ENCODE measurements at places on chromosomes 7 and 10.
A peak's percentile ranks its signal among the peaks of the same experiment; 100 is the strongest.

GRCh38 chr10:8691498-8692017 lies 637.1 kb downstream of the GATA3 start:
- DNase-seq, result no peak

DNA sequence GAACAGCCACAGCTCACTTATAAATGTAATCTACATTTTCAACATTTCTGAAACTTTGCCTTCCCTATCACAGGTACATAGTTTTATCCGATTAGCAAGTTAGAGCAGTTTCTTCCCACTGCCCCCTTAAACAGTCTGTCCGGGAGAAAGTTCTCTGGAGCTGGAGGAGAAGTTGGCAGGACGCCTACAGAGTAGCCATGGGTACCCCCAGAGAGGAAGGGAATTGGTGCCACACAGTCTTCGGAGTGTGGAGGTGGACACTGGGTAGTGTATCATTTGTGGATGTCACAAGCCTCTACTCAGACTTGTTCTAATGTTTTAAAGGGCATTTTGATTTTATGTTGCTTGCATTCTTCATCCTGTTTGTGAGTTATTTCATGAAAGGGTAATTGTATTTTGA lies 39.0 kb downstream of the TAF3 start:
- peak; percentile 6 for DNase-seq

DNA sequence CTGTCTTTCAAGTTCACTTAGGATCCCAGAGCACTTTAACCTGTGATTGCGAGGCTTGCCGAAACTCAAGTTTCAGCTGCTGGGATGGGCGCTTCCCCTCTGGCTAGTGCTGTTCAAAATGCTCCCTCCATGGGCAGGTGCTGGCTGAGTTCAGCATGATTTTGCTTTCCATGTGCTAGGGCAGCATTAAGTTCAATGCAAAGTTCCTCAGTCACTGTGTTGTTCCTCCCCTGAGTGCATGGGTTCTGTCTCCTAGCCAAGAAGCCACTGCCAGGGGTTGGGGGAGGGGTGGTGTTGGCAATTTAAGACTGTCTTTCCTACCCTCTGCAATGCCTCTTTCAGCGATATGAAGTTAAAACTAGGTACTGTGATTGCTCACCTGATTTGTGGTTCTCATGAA lies 56.5 kb upstream of the HELLS start:
- DNase-seq, result no peak

DNA sequence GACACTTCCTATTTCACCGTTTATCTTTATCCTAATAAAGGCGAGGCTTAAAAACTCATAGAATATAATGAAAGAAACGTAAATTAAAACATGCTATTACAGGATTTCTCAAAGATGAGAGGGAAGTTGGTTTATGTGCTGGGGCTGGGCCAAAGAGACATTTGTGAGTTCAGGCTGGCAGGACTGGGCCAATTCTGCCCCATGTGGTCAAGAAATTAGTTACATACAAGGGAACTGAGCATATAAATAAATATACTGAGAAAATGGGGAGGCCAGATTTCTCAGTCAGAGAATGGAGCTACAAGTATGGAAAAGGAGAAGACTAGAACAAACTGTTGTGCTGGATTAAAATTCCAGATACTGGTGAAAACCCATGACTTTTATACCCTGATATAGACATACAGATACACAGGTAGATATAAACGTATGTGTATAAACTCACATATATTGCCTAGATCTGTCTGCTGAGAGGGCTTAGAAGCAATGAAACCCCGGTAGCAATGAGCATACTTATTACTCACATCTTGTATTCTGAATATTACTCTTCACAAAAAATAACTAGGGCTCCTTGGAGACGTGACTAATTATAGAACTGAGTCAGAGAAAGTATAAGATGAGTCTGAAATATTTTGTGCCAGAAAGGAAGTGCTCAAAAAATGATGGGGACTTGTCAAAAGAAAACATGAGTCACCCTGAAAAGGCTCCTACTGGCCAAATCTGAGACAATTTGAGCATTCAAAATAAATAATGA lies 155.7 kb upstream of the FGFR2 start:
- no peak for DNase-seq

DNA sequence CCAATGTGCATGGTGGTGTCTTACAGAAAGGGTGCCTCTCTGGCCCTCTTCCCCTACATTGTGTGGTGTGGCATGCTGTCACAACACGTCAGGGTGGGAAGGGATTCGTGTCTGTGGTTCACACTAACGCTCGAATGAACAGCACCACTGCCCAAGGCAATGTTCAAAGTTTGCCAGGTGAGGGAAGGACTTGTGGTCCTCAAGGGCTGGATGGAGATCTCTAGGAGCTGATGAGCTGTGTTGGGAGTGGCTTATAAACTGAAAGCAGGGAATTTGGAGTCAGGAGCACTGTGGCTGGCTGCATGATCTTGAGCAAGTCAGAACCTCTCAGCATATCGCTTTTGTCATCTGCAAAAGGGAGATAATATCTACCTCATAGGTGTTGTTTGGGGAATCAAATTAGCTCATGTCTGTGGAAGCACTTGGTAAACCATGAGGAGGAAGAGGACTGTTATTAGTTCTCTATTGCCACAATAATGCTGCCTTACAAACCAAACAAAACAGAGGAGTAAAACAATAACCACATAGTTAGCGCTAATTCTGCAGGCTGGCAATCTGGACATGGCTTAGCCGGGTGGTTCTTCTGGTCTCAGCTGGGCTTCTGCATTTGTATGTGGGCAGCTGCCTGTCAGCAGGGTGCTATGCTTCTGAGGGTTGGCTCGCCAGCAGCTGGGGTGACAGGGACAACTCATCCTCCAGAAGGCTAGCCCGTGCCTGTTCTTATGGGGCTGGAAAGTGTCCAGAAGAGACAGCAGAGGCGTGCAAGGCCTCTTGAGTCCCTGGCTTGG lies 22.9 kb upstream of the C10orf105 start:
- no peak for DNase-seq

DNA sequence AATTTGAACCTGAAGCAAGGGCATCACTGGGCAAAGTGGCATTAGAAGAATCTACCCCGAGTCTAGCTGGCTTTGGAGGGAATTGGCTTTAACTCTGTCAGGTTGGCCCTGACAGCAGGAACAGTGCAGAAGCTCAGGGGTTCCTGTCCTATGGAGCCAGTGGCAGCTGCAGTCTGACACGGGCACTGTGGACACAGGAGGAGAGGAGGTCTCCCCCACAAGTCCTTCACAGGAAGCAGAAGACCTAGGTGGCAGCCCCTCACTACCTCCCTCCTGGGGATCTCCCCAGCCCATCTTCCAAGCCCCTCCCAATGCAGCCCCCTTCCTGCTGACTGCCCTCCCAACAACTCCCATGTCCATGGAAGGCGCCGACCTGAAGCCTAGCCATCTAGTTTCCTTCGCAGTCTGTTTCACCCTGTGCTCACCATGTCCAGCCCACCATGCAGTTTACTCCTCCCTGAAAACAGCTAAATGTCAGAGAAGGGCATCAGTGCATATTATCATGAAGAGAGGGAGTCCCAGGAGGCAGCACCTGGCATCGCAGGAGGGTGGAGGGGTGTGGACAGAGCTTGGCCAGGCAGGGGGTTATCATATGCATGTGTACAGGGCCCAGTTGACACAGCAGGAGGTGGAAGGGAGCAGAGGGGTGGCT lies 17.9 kb upstream of the GDF10 start:
- no peak for DNase-seq

DNA sequence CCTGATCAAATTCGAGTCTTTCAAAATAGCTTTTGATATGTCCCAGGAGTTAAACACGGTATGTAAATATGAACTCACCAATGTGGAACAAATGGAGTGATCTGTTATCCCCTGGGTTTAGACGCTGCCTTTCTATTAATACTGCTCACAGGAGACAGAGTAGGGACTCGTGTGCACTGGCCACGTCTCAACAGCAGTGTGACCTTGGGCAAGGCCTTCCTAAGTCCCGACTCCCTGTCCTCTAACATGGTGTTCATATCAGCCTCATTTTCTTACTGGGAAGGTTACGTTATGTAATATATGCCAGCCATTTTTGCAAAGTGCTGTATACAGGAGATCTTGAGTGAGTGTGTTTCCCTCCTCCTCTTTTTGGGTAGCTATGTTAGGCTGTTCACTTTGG lies 1.8 kb downstream of the WDR37 start:
- DNase-seq, result no peak

DNA sequence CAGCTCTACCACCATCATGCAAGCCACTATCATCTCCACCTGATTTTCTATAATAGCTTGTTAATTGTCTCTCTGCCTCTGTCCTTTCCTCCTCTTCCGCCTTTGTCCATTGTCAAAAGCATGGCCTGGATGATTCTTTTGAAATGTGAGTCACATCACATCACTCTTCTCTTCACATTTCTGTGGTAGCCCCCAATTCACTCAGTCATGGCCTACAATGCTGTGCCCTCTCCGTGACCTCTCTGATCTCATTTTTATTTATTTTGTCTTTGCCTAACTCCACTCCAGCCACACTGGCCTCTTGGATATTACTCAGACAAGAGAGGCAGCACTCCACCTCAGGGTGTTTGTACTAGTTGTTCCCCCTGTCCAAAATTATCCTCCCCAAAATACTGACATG lies 4.9 kb upstream of the ABCB4 start:
- DNase-seq, result no peak

- no peak for DNase-seq
Observed at GRCh38 chr10:26311383-26311940, 94.9 kb downstream of the GAD2 start.

- DNase-seq, result no peak
Observed at GRCh38 chr7:117552660-117553059, 72.8 kb downstream of the CFTR start.

GRCh38 chr10:95382596-95382995 lies 91.8 kb upstream of the PDLIM1 start:
- no peak for DNase-seq

- DNase-seq, result no peak
Observed at GRCh38 chr7:4179688-4180380, 502.3 kb upstream of the FOXK1 start.

DNA sequence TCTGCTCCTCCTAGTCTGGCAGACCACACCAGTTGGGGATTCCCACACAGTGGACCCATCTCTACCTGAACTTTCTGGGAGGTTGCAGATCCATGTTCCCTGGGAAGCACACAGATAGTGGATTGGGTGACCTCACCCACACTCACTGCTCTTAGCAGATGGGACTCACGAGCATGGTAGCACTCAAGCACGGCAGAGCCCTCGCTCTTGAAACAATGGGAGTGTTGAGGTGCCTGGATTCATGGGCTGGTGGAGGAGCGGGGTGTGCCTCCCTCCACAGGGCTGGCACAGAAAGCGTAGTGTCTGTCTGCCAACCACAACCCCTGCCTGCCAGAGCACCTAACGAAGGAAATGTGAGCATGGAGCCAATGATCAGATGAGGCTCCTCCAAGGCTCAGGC lies 568.0 kb downstream of the POM121L12 start:
- no peak for DNase-seq

DNA sequence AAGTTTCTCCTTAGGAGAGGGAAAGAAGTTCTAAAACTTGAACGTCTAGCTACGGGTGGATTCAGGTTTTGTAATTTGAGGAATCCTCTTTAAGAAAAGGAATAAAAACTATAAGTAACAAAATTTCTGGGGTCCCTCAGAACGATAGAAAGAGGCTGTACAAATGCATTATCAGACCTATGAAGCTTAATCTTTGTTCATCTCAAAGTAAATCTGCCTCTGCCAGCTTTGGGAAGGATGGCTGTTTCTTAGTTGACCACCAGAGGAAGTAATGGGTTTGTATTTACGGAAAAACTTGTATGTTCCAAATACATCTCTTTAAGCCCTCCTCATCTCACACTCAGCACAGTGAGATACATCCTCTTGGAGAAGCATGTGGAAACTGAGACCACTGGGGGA lies 864 bp downstream of the PSTK start:
- DNase-seq, result peak; percentile 39

DNA sequence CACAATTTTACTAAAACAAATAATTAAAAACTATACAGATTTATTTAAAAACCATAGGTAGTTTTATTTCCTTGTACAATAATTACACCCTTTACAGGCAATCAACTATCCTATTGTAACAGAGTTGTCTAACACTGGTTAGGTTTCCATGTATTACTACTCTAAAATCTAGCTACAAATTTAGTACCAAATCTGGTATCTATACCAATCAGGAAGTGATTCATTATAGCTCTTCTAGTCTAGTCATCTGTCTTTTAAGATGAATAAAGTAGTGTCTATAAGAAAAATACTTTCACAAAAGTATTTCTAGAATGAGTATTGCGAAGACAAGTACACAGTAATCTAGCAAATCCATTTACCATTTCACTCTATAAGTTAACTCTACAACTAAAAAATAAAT lies 16.9 kb downstream of the ZNF800 start:
- no peak for DNase-seq
